Cerebellum (tissue), 4 donors: ENCODE measurements at places on chromosomes 7 and 10. TPM values are rescaled to one million over a fixed set of nuclear protein-coding genes. Genes with fewer than 3 reads are reported as not detected.

DNA sequence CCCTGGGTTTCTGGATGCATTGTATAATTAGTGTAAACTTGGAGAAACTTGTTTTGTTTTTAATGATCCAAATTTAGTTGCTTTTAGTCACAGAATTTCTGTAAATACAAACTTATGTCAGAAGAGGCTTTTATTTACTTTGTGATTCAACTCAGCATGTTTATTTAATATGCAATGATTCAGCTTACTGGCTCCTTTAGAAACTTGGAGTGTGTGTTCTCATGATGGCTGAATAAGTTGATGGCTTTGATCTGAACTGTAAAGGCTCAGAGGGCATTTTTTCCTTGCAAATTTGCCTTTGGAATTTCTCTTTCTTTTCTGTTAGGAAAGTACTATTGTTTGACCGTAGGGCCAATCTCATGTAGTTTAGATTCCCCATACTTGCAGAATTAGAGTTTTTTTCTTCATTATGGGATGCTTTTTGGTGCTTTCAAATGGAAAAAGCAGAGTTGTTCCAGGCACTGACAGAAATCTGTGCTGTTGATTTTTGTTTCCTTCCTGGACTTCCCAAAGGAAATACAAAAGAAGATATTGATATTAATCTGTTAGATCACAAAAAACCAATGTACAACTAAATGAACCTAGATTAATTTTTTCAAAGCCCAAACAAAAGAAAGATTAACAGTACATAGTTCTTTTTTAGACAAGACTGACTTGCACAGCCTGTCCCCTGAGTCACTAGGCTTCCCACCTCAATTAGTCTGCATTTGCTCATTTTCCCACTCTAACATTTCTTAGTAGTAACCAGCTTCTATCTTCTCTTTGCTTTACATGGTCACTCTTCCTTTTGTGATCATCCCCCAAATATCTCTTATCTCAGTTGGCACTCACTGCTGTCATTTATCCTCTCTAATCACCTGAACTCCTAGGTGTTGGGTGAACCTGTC is 96.8 kb upstream of the AGR3 start:
- DNase-seq = no peak

- no peak for DNase-seq
Measured at GRCh38 chr7:112014347-112014746, 191.9 kb downstream of the DOCK4 start.

- no peak for DNase-seq
Measured at GRCh38 chr7:103660455-103661371, 214.7 kb upstream of the SLC26A5 start.

- no peak for DNase-seq
Measured at GRCh38 chr10:27253576-27253975, 13.0 kb upstream of the ACBD5 start.

DNA sequence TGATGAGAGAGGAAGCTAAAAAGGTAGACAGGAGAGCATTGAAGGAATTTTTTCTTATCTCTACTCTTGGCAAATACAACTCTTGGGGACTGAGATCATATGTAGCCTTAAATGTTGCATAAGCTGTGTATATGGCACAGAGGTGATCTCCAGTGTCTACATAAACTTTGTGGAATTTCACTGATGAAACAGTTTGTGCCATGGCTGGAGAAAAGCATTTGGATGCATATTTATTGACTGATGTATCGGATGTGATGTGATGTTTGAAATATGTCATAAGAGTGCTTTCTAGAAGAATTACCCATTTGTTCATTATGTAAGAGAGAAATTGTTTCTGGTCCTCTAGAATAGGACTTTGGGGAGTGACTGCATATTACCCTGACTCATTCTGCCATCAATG is 244.9 kb upstream of the LRRTM3 start:
- DNase-seq = no peak

- no peak for DNase-seq
Measured at GRCh38 chr10:26839966-26840627, 20.7 kb downstream of the ABI1 start.

- DNase-seq = no peak
Measured at GRCh38 chr7:132697003-132697402, 120.7 kb upstream of the PLXNA4 start.

GRCh38 chr7:106345421-106346166 is 60.8 kb upstream of the NAMPT start:
- no peak for DNase-seq

DNA sequence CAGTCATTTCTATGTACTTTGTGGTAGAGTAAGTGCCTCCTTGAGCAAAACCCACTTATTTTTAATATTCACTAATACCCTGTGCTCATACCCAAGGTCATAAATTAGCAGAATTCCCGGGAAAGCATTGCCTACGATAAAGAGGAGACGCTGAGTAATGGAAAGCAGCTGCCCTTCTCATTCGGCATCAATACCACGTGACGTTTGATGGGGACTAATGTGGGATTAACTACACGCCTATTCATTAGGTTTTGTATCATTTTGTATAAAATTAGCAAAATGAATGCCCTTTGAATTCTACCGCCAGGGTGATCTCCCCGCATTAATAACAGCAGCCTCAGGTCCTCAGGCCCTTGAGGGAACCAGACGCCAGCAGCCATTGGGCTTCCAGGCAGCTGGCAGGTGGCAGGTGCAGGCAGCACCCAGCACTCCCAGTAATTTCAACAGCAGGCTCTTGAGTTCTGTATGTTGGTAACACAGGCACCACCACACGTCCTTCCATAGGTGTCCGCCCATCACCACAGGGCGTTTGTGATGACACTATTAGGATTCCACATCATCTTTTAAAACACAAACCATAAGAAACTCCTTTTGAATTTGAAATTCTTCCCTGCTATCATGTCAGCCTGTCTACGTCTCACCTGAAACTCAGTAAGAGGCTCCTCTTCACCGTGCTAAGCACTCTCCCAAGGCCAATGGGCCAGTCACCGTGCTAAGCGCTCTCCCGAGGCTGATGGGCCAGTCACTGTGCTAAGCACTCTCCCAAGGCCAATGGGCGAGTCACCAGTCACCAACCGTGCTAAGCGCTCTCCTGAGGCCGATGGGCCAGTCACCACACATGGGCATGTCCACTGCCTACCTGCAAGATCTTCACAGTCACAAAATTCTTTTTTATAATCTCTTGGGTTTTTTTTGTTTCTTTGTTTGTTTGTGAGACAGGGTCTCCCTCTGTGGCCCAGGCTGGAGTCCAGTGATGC is 509.4 kb downstream of the PTPRN2 start:
- DNase-seq = no peak

DNA sequence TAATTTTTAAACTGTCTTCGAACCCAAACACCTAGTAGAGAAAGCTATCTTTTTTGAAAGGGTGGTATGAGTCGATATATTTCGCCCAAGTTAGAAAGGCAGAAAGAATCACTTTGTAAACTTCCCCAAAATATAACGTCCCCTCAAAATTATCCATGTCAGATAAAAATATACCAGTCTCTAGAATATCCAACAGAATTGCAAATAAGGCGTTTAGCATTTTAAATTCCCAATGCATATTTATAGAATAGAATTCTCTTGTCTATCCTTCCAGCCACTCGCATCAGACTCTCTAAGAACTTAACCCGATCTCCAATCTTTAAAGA is 2.1 kb downstream of the CTBP2 start:
- no peak for DNase-seq

- DNase-seq = no peak
Measured at GRCh38 chr10:77350134-77350533, 287.5 kb downstream of the KCNMA1 start.

DNA sequence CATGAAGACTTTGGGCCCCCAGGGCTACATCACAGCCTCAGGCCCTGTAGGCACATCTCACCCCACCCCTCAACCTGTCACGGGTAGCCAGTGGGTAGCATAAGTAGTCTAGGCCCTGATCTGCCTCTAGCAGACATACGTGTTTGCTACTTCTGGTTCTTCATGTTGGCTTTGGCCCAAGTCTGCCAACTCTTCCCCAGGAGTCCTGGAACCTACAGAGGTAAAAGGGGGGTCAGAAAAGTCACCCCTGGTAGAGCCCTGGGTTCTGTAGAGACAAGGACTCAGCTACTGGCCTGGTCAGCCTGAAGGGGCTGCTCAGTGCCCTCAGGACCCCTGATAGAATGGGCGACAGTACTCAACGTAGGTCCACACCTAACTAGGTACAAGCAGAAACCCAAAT is 67.5 kb upstream of the UNC5B start:
- DNase-seq = no peak

- no peak for DNase-seq
Measured at GRCh38 chr10:77038407-77038806, 599.2 kb downstream of the KCNMA1 start.

DNA sequence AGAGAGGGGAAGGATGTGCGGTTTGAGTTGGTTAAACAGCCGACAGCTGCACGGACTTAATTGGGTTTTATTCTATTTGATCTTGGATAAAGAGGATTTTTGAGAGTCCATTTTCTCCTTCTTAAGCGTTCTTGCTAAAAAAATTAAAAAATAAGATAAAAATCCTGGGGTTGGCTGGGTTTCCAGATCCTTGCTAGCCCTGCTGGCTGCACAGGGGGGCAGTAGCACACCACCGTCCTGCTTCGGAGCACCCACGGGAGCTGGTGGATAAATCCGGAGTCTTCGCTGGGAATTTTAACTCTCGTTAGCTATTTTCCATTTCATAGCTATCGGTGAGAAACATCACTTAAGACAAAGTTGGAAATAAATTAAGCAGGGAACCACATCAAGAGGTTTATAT is 792.0 kb downstream of the TYW1 start:
- DNase-seq = peak; percentile 19

GRCh38 chr7:23121165-23121564 is 15.6 kb downstream of the KLHL7 start:
- DNase-seq = no peak

DNA sequence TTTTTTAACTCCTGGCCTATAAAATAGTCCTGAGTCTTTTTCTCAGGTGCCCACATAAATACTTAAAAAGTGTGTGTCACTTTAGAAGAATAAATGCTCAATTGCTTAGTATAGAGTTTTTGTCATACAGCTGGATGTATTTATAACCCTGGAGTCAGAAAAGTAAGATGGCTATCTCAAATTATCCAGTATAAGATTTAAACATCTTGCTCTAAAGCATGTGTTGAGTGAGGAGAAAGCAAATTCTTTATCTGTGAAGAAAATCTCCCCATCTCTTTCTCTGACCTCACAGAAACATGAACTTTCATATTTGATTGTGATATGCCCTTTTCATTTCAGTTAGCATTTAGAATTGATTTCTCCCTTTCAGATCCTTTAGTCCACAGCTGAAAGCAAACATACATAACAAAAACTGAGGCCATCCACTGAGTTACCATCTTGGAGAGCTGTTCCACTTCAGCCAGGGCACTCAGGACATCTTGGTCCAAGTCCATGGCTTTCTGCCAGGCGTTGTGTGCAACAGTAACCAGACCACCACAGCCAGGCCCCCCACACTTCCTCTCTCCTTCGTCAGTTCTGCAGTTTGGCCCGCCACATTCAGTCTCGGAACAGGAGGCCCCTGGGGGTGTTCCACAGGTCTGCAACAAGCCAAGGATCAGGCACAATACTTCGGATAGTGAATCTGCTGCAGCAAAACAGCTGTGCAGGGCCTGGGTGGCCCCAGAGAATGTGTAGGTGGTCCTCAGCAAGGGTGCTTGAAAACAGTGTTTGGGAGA is 40.9 kb downstream of the DLD start:
- DNase-seq = no peak

DNA sequence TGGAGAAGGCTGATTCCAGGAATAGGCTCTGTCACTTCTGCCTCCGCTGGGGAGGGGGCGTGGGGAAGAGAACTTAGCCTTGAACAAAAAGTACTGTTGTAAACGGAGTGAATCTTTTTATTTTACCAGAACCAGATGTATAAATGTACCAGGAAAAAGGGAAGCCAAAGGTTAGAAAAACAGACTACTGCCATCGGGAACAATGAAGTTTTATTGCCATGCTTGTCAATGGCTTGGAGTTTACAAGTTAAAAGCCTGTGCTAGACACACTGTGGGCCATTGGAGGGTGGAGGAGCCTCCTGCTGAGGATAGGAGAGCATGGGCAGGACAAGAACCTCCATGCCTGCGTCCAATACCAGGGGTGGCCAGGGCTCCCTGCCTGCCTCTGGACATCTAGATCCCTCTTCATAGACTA is 161.7 kb upstream of the LYZL2 start:
- no peak for DNase-seq

DNA sequence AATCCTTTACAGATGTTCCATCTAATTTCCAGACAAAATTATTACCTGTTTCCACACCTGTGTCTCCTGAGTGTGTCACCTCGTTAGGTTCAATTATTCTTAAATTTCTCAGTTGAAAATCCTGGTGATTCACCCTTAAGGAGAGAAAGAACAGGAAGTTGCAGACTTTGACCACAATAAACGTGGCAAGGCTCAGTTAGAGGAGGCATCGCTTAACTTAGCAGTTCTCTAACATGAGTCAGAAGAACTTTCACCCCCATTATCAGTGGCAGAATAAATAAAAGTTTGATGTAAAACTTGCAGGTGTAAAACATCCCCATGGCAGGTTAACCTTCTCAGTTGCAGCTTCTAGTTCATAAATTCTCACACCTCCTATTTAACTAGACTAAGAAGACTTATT is 8.3 kb downstream of the XPNPEP1 start:
- no peak for DNase-seq

FAM13C gene
- total RNA-seq = 66.1 TPM

CNPY1 gene
- 19.4 TPM for total RNA-seq

SLC25A40 gene
- 30.3 TPM for total RNA-seq

PNLIP gene
- total RNA-seq = not detected

GFRA1 gene
- total RNA-seq = 30.4 TPM

SLC29A4 gene
- total RNA-seq = 22.6 TPM

ADAM12 gene
- total RNA-seq = 16.7 TPM

NEURL1 gene
- total RNA-seq = 16.8 TPM

VWDE gene
- total RNA-seq = 7.2 TPM

MMP21 gene
- 0.09 TPM for total RNA-seq
